ENCODE measurements at places on chromosomes 7 and 10.

- DNase-seq: no peak
These were observed 102.9 kb downstream of the ELAPOR2 start for GRCh38 chr7:86956567-86956966.

DNA sequence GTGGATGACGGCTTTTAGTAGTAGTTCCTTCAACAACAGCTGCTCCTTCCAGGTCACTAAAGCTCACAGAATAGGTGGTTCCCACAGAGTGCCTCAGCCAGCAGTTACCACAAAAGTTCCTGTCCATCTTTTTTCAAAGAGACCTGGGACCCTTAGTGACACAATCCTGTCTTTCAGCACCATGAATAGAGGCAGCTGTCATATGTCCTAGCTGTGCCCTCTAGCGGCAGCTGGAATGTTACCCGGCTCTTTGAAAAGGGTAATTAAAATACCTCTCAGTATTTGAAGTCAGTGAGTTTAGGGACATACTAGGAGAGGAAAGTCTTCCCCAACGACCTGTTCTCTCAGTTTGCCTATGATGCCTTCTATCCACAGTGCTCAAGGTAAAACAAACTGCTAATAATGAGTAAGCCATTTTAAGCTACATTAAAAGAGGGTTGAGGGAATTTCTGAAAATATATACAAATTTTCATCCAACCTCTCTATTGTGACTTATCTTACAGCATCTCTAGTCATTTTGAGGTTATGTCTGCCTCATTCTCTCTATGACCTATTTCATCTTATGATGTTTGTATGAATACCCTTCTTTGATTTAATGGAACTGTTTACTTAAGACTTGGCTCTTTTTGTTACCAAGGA, 290.8 kb downstream of the NXPH1 start:
- no peak for DNase-seq

GRCh38 chr10:112146799-112147198, 36.8 kb downstream of the GPAM start:
- no peak for DNase-seq

GRCh38 chr7:106196460-106197021, 84.4 kb upstream of the SYPL1 start:
- DNase-seq: no peak

DNA sequence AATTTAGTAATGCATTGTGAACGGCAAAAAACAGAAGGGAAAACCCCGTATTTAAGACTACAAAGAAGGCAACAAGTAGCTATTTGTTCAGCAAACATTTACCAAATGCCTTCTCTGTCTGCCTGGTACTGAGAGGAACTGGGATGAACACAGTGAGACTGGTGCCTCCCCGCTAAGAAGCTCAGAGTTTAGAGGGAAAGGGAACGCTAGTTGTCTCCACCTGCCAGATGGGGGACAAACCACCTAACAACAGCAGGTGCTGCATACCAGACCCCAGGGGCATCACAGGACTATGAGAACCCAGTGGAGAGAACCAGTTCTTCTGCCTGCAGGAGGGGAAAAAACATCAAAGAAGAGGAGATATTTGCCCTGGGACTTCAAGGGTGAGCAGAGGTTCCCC, 147.1 kb downstream of the SLC25A13 start:
- no peak for DNase-seq

- DNase-seq: no peak
These were observed 286.7 kb downstream of the CACNA2D1 start for GRCh38 chr7:82156893-82157292.

DNA sequence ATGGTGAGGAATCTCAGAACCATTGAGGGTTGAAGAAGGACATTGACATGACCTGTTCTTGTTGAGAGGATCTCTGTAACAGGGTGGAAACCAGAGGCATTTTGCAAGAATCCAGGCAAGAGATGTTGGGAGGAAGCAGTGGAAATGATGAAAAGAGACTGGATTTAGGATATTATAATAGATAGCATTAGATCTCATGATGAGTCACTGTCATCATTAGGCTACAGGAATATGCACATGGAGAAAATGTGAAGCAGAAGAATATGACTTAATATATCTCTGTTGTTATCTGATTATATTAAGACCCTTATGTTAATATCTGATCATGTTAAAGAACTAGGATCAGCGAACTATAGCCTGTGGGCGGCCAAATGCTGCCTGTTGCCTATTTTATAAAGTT, 393.0 kb upstream of the MTPN start:
- DNase-seq: no peak

DNA sequence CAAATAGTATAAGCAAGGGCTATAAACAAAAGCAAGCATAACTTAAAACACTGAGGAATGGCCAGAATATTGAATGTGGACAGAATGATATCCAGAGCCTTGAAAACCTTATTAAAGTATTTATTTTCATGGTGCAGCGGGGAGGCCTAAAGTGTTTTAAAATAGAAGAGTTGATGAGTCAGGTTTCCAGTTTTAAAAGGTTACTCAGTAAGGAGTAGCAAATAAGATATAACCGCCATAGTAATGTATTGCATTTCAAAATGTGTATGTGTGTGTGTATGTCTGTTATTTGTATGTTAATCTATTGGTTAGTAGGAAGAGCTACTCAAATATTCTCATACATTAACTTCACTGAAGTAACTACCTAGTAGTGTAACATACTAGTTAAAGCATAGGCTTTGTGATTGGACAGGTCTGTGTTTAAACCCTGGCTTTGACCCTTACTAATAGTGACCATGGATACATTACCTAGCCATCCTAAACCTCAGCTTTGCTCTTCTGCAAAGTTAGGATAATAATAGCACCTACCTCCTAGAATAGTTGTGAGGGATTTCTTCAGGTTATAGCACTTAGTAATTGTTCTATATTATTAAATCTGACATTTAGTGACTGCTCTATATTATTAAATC, 16.9 kb downstream of the CUTC start:
- no peak for DNase-seq

GRCh38 chr7:151135866-151136843, 31.3 kb downstream of the GBX1 start:
- no peak for DNase-seq

- no peak for DNase-seq
These were observed 77.6 kb downstream of the BICC1 start for GRCh38 chr10:58590152-58590840.

GRCh38 chr7:117085275-117085674, 132.0 kb downstream of the ST7 start:
- no peak for DNase-seq

DNA sequence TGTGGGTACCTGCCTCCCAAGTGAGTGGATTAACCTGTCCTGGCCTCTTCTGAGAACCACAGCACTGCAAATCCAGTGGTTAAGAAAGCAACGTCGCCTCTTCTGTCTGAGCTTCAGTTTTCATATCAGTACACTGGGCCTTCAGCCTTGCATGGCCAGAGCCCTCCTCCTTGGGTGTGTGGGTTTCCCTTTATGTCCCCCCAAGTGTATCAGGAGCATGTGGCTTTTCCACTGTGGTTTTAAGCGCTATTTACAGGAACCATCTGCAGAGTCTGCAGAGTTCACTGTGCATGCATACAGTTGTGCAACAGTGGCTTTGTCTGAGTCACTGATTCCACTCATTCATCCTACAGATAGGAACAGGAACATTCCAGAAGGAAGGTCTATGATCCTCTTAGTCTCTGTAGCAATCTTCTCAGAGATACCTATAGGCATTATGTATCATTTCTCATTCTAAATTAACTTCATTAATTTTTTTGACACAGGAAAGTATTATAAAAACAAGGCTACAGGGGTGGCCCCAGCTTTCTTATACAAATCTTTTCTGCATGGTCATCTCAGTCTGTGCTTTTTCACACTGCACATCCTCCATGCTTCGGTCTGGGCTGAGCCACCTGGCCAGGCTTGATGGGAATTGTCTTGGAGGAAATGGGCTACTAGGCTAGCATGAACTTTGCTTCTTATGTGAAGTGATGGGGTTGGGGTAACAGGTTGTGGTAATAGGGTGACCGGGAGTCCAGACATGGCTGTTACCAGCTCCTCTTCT, 17.1 kb downstream of the MBL2 start:
- DNase-seq: no peak

GRCh38 chr10:76769161-76769560, 868.4 kb downstream of the KCNMA1 start:
- no peak for DNase-seq

DNA sequence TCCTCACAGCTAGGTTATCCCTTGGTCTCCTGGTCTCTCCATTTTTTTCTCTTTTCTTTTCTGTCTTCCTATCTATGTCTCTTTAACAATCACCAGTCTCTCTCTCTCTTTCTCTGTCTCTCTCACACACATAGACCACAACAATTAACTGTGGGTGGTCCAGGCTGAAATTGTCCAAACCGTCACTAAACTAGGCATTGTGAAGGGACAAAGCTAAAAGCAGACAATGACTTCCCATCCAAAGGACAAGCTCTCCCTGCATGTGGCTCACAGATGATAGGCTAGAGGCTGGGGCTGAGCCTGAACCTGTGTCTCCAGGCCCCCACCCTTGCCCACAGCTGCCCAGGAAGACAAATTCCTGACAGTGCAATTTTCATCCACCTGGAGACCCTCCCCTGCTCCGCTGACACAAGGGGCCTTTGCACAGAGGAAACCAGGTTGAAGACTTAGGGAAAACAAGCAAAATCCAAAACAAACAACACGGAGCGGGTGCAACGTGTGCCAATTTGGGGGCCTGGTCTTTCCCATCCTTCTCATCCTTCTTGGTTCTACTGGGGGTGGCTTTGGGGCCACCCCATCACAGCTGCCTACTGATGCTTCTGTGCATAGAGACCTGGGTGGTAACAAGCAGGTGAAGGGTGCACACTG, 755.4 kb downstream of the GRID1 start:
- no peak for DNase-seq

- no peak for DNase-seq
These were observed 146.2 kb downstream of the SEM1 start for GRCh38 chr7:96563409-96563808.

- no peak for DNase-seq
These were observed 429.3 kb downstream of the CALN1 start for GRCh38 chr7:71982851-71983250.

GRCh38 chr7:151142686-151143040, 24.8 kb downstream of the GBX1 start:
- no peak for DNase-seq

DNA sequence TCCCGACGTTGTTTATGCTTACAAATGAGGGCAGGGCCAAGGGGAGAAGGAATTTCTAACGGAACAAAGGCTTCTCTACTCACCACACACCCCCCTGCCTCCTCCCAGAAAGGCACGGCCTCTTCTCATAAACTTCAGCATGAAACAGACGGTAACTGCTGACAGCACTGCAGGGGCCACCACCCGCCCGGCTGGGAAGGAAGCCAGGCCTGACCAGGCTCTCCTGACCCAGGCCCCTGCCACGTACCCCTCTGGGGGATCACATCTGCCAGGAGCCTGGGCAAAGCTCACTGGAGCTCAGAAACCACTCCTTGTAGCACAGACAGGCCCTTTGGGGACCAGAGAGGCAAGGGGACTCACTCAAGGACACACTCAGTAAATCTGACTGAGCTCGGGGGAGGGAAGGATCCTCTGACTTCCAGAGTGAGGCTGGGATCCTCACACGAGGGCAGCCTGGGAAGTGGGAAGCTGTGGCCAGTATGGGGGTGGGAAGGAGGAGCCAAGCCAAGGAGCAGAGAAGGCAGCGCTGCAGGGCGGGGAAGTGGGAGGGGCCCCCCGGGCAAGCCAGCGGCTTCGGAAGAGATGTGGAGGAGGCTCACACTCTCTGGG, 46.1 kb downstream of the ZCCHC24 start:
- no peak for DNase-seq

- DNase-seq: no peak
These were observed 22.5 kb downstream of the PDZD8 start for GRCh38 chr10:117352724-117353123.

DNA sequence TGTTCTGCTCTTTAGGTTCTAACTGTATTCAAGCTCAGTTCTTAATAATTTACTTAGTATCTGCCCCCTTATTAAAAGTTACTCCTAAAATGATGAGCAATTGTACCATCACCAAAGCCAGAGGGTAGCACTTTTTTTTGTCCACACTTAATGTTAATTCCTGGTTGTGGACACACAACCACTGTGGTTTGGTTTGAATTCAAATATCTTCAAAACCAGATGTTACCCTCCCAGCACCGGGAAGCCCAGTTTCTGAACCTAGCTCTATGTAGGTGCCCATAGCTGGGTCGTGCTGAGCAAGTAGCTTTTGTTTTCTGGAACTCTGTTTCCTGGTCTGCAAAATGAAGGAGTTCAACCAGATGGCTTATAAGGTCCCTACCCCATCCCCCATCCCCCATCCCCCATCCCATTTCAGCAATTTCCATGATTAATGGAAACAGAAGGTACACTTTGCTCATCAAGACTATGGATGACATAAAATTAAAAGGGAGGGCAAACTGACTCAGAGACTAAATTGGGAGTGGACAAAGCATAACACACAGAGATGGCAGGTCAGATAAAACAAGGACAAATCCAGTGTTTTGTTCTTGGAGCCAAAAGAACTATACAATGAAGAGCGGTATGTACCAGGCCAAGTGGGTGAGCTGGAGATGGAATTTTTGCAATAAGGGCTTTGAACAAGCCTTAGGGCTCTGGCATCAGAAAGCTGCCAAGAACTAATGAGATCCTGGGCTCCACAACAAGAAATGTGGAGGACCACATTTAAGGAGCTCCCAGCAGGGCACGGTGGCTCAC, 56.7 kb downstream of the DLG5 start:
- DNase-seq: no peak

- DNase-seq: no peak
These were observed 8.1 kb downstream of the ZNF92 start for GRCh38 chr7:65381742-65382141.

- DNase-seq: no peak
These were observed 2.4 kb upstream of the ECHS1 start for GRCh38 chr10:133375357-133376115.

- DNase-seq: no peak
These were observed 44.8 kb downstream of the PRKCQ start for GRCh38 chr10:6535156-6535764.

DNA sequence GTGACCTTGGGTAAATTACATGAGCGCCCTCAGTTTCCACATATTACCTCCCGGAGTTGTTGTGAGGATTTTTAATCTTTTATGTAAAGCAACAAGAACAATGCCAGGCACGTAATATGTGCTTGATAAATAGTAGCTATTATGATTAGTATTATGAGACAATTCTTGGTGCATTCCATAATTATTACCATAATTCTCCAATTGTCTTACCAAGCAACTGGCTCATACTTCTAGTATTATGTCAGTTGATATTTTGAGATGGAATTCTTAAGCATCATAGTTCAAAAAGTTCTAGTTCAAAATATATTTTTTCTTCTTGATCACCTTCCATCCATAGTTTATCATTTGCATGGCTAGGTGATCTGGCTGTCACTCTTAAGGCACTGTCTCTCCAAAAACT, 259.0 kb downstream of the BBS9 start:
- DNase-seq: no peak

DNA sequence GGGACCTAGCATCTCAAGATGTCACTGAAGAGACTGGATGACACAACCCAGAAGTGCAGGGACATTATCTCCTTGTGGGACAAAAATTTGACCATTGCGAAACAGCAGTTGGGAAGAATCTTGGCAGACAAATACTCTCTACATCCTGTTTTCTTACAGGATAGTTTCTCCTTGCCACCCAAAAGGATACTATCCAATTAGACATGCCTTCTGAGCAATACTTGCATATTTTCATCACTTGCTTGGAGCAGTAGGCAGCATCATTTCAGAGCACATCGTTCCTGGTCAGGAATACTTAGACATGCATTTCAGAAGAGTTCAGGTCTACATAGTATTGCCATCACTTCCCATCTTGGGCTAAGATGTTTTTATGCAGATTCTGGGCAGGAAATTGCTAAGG, 56.8 kb downstream of the FAS start:
- DNase-seq: no peak

GRCh38 chr7:117085769-117086463, 132.6 kb downstream of the ST7 start:
- no peak for DNase-seq

GRCh38 chr10:64518456-64518855, 997.3 kb downstream of the REEP3 start:
- no peak for DNase-seq

Measured in hematopoietic multipotent progenitor cell treated with erythropoietin and hydrocortisone succinate and interleukin-3 and kit ligand, for 17 days (in vitro differentiated cells).